ENCODE measurements at places on chromosomes 2 and 18. TPM values are rescaled to one million over a fixed set of nuclear protein-coding genes. Genes with fewer than 3 reads are reported as not detected.

The MC5R gene
- 0.27 TPM for polyA plus RNA-seq

The DUSP19 gene
- polyA plus RNA-seq: 2.0 TPM

The TET3 gene
- 4.2 TPM for polyA plus RNA-seq

The XRCC5 gene
- 113 TPM for polyA plus RNA-seq

The NT5DC4 gene
- polyA plus RNA-seq: 0.25 TPM

- no peak overlapping the region for H3K27ac ChIP-seq
- peaks cover 13% of the 10 kb centered on the region for H3K4me1 ChIP-seq
- no peaks in the 10 kb centered on the region for H3K36me3 ChIP-seq
- no peaks in the 10 kb centered on the region for H3K27me3 ChIP-seq
These were observed 112.2 kb upstream of the EPAS1 start for GRCh38 chr2:46184794-46185583.

DNA sequence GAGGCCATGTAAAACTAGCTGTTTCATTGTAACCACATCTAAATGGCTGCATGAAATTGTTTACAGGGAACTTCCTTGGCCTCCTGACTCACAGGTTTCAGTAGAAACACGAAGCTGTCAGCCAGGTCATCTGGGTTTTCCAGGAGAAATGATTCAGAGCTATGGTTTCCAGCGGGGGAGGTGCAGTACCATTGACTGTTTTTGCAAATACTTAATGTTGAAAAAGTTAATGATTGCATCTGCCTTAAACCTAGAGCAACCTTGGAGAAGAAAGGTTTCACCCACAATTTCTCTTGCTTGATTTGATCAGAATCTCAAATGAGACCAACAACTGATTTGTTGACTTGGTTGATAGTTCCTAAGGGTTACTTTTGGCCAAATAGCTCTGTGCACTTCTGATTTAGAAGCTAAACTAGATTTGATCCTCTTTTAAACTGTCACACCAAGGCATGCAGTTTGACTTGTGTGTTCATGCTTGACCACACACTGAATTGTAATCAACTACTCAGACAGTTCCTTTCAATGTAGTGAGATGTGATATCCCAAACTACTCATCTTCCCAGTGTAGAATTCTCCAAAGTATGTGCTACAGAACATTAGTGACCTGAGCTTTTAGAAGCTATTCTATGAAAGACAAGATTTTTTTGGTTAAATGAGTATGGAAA is 193.5 kb upstream of the CHST9 start:
- no peaks in the 10 kb centered on the region for H3K36me3 ChIP-seq
- H3K27me3 ChIP-seq: no peaks in the 10 kb centered on the region
- H3K27ac ChIP-seq: peak overlapping the region; percentile 38
- no peak for DNase-seq
- no peak overlapping the region for H3K4me3 ChIP-seq
- H3K4me1 ChIP-seq: no peaks in the 10 kb centered on the region

- H3K27ac ChIP-seq: peak overlapping the region; percentile 82
- DNase-seq: no peak
- peak overlapping the region; percentile 40 for H3K4me3 ChIP-seq
- H3K27me3 ChIP-seq: no peaks in the 10 kb centered on the region
- peaks cover 42% of the 10 kb centered on the region for H3K4me1 ChIP-seq
These were observed 153.7 kb downstream of the TGIF1 start for GRCh38 chr18:3603421-3604234.

GRCh38 chr2:31097962-31098613 is 40.2 kb downstream of the GALNT14 start:
- no peaks in the 10 kb centered on the region for H3K36me3 ChIP-seq
- H3K27me3 ChIP-seq: no peaks in the 10 kb centered on the region
- H3K4me1 ChIP-seq: no peaks in the 10 kb centered on the region
- no peak overlapping the region for H3K27ac ChIP-seq

DNA sequence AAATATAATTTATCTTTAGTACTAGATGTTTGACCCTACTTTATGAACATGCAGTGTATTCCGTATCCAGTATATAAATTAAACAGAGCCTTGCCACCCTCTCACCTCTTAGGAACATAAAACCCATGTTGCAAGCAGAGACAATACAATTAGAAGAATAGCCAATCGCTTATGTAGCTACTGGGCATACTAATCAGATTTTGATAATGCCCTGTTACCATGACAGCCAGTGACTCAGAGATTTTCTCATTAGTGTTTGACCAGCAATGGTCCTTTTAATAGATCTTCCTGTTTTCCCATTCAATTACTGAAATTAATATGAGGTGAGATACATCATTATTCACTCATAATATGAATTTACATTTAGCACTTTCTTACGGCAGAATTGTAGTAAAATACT is 547.3 kb upstream of the VWC2L start:
- no peaks in the 10 kb centered on the region for H3K4me1 ChIP-seq
- no peak for DNase-seq
- no peak overlapping the region for H3K27ac ChIP-seq
- H3K27me3 ChIP-seq: no peaks in the 10 kb centered on the region

DNA sequence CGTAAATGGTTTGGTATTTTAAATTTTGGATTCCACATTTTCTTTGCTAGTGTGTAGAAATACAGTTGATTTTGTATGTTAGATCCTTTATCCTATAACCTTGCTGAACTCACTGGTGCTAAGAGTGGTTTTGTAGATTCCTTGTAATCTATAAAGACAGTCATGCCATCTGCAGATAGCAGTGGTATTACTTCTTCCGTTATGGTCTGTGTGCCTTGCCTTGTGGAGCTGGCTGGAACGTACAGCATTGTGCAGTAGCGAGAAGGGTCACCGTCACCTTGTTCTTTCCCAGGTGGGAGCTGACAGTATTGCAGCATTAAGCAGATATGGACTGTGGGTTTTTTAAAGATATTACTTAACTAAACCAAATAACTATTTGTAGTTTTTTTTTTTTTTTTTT is 33.7 kb downstream of the ATP9B start:
- H3K36me3 ChIP-seq: no peaks in the 10 kb centered on the region
- no peak for DNase-seq
- H3K4me1 ChIP-seq: no peaks in the 10 kb centered on the region
- no peak overlapping the region for H3K4me3 ChIP-seq

DNA sequence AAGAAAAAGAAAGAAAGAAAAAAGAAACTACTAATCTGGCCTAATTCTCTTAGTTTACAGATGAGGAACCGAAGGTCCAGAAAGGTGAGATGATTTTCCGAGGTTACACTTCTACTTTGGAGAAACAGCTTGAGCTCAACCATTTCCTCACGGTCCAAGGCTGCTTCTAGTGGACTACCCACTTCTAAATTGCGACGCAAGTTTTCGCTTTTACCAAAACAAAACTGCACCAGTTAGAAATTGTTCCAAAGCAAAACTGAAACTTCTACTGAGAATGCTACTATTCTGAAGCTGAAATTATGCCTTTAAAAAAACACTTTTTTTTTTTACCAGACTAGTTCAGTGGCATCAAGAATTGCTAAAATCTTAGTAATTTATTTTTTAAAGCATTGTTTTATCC is 101.6 kb downstream of the INO80D start:
- H3K4me3 ChIP-seq: no peak overlapping the region
- no peaks in the 10 kb centered on the region for H3K4me1 ChIP-seq
- DNase-seq: no peak
- no peaks in the 10 kb centered on the region for H3K27me3 ChIP-seq
- no peak overlapping the region for H3K27ac ChIP-seq

Data from thymus (tissue), 14 donors.